ENCODE measurements at places on chromosomes 4 and X.

DNA sequence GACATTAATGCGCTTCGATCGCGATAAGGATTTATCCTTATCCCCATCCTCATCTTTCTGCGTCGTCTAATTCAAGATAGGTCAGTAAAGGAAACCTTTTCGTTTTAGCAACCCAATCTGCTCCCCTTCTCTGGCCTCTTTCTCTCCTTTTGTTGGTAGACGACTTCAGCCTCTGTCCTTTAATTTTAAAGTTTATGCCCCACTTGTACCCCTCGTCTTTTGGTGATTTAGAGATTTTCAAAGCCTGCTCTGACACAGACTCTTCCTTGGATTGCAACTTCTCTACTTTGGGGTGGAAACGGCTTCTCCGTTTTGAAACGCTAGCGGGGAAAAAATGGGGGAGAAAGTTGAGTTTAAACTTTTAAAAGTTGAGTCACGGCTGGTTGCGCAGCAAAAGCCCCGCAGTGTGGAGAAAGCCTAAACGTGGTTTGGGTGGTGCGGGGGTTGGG lies 528 bp upstream of the FGF2 start:
- DNase-seq: no peak

DNA sequence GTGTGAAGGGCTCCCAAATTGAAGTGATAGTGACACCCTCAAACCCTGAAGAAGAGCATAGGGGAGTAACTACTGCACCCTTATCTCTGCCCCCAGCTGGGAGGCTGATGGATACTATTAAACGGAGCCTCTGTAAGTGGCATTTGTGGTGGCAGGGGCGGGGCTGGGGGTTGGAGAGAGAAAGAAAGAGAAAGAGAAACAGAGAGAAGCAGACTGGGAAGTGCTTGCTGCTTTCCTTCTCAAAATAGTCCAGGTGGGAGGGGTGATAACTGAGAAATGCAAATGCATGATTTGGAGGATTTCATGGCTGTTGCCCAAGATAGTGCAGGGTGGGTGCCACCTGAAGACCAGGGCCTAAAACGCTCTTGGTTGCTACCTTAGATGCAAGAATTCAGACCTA lies 253.5 kb upstream of the GATB start:
- peak; percentile 45 for DNase-seq

DNA sequence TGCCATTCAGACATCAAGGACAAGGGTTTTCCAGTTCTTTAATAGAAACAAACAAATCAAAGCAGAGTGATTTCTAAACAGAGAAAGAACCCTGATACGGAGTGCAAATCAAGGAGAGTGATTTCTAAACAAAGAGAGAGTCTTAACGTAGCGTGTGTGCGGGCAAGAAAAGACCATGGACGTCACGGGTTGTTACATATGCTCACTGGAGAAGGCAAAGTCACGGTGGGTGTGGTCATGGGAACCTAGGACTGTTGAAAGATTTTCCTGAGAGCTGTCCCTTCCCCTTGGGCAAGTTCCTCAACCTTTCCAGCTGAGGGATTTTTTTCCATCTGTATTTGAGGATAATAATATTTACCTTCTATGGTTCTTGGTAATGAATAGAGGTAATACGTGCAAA lies 95.0 kb upstream of the SLC34A2 start:
- DNase-seq: no peak

DNA sequence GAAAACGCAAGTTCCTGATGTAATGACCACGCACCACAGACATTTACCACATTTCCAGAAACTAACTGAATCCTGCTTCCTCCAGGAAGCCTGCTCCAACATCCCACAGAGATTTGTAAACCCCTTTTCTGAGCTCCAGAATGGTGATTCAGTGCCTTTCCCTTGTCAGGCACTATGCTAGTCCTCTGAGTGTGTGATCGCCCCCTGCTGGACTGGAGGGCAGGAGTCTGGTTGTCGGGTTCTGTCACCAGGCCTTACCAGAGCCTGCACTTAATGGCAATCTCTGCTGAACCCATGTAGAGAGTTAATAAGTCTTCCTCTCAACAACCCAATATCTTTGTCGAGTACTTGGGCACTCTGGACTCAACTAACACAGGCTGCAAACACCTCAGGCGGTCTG lies 14.5 kb upstream of the KDM5C start:
- peak; percentile 61 for DNase-seq

DNA sequence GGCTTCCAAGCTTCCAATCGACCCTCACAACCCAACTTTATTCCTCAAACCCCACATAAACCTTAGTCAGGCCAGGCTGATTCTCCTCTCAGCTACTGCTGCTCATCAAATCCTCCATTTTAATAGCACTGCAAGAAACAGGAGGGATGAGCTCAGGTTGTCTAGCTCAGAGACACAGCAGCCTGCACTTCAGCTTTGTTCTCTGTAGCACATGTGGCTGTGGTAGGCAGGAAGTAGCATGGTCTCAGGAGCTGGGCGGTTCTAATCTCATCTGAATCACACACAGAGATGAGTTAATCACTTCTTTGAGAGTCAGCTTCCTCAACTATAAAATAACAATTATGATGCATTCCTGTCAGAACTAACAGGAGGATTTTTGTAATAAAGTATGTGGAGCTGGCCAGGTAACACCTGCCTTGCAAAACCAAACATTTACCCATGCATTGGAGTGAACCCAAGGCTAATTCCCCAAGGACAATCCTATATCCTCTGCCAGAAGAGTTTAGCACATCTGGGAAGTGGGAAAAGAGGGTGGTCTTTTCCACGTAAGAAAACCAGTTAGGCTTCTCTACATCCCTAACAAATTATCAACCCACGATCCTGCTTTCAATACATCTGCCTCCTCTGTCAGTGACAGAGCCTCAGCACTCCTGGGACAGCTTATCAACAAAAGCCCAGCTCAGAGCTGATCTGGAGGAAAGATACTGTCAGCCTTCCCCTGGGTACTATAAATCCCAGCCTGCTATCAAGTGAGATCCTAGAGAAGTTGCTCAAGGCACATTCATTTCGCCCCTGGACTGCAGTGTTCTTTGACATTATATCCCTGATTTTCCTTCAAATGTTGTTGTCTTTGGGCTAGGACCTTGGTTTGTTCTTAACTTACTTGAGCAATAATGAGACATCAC lies 32.8 kb downstream of the ELOVL6 start:
- peak; percentile 52 for DNase-seq

GRCh38 chrX:74420196-74421035 lies 877 bp upstream of the SLC16A2 start:
- DNase-seq: peak; percentile 22

DNA sequence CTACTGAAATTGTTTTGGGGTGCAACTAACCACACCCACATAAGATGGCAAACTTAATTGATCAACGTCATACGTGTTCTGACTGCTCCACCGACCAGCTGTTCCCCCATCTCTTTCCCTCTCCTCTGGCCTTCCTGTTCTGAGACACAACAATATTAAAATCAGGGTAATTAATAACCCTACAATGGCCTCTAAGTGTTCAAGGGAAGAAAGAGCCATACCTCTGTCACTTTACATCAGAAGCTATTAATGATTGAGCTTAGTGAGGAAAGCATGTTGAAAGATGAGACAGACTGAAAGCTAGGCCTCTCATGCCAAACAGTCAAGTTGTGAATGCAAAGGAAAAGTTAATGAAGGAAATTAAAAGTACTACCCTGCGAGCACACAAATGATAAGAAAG lies 173.9 kb upstream of the FTHL17 start:
- DNase-seq: no peak

All from activated naive CD8-positive, alpha-beta T cell treated with anti-CD3 and anti-CD28 coated beads, Interleukin-2, amount 50 U/mL, for 24 hours (primary cell).